Activated CD4-positive, alpha-beta T cell treated with anti-CD3 and anti-CD28 coated beads, Interleukin-2, amount 50 U/mL, for 4 hours (primary cell): ENCODE measurements at places on chromosomes 5 and 9.
A peak's percentile ranks its signal among the peaks of the same experiment; 100 is the strongest.

DNA sequence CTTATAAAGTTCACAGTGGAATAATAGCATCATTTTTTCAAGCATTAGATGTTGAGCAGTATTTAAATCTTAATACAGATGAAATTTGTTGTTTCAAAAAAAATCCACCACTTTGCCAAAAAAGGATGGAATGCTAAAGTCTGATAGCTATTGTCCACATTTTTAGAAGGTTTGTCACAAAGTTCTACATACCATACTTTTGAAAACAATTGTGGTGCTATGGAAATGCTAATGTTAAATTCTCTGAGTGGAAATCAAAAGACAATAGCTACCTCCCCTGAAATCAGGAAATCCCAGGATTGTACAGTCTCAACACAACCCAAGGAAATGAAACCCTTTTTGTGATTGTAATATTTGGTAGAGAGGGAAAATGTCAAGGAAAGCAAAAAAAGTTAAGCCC, 19.3 kb upstream of the GRAMD2B start:
- DNase-seq = no peak

- no peak for DNase-seq
Observed at GRCh38 chr5:52964138-52964537, 25.0 kb upstream of the ITGA2 start.

- no peak for DNase-seq
Observed at GRCh38 chr5:151427258-151427657, 20.1 kb upstream of the SLC36A1 start.

DNA sequence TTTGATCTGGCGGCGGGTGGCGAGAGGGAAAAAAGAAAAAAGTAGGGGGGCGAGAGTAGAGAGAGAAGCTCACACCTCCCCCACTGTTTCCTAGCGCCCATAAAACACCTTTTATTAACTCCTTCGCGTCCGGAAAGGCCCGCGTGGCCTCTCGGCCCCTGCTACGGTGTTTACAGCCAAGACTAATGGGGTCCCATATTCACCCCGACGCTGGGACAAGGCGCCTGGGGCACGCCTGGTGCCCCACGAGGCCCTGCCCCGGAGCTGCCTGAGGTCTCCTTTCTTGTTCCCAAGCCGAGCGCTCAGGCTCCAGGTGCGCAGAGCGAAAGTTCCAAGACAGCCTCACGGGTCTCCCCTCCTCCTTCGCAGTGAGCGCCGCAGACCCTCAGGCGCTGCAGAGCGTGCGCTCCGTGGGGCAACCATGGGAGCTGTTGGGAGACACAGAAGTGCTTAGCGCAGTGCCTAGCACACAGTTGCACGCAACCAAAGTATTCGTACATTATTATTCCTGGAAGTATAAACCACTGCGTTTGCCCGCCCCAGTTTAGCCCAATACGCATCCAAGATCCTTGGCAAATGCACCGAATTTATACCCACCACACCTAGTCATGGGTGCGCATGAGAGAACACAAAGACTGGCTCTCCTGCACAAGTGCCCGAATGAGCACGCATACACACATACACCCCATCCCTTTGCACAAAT, 4.3 kb downstream of the HAND1 start:
- DNase-seq = no peak

GRCh38 chr5:141040771-141041426, 10.3 kb upstream of the PCDHB1 start:
- DNase-seq = peak; percentile 27

- DNase-seq = no peak
Observed at GRCh38 chr5:5270958-5271785, 131.0 kb downstream of the ADAMTS16 start.

DNA sequence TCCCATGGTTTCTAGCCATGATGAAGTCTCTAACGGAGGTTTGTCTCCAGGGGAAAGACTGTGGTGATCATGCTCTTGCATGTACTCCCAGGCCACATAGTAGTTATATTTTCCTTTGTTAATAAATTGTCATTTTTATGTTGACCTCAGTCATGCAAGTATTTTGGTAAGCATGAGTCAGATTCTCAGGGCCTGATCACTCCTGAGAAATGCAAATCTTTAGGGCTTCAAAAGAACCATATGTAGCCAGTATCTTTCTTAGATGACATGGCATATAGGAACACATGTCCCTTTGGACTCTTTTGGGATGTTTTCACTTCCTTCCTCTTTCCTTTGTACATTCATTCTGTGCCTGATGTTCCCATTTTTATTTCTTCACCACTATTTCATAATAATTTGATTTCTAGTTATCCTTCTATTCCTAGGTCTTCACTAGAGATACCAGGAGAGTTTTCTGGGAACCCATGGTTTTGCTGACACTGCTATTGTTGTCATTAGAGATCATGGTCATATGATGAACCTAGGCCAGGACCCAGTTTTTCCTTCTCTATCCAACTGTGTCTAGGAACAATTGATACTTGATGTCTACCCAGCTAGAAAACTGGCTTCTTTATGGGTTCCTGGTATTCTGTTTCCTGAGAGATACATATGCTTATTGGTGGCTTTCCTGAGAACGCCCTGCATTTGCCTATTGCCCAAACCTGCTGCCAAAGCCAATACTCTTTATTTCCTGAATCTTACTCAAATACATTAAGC, 248.1 kb upstream of the NREP start:
- DNase-seq = no peak

- peak; percentile 25 for DNase-seq
Observed at GRCh38 chr9:114484854-114485443, 20.3 kb downstream of the WHRN start.

- no peak for DNase-seq
Observed at GRCh38 chr5:179863449-179864085, 5.0 kb upstream of the MRNIP start.

- no peak for DNase-seq
Observed at GRCh38 chr9:90288275-90288639, 354.4 kb downstream of the DIRAS2 start.

GRCh38 chr5:11946317-11946716, 42.1 kb upstream of the CTNND2 start:
- no peak for DNase-seq

DNA sequence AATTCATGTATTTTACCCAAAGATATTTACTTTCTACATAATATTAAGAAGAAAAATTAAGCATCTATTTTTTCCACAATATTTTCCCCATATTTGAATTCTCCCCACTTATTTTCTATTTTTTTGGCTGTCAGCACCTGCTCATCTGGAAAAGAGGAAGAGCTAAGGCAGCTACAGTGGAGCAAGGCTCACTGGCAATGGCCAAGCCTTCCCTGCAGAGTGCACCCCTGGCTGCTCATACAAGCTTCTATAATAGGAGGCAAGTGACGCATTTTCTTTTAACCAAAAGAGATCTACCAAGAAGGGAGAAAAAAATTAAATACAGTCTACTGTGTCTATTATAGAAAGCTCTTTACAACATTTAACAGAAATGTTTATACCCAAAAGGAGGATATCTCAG, 72.5 kb downstream of the AUH start:
- DNase-seq = no peak

- no peak for DNase-seq
Observed at GRCh38 chr5:60842871-60843385, 1.1 kb downstream of the ELOVL7 start.

DNA sequence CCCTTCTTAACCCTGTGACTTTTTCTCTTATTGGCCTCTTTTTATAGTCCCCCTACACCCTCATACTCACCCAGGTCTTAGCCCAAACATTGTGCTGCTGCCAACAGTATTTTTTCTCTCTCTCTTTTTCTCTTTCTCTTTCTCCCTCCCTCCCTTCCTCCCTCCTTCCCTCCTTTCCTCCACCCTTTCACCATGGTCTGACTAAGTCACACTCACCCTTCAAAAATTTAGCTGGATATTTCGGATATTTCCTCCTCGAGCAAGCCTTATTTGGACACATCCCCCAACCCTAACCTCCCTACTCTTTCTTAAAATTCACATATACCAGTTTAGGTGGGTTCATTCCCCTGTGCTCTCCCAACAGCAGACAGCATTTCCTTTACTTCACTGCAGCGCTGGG, 64.7 kb downstream of the FGF1 start:
- DNase-seq = no peak

- no peak for DNase-seq
Observed at GRCh38 chr5:56565644-56566043, 249.7 kb upstream of the MAP3K1 start.

- no peak for DNase-seq
Observed at GRCh38 chr9:123191260-123191659, 77.1 kb downstream of the STRBP start.

DNA sequence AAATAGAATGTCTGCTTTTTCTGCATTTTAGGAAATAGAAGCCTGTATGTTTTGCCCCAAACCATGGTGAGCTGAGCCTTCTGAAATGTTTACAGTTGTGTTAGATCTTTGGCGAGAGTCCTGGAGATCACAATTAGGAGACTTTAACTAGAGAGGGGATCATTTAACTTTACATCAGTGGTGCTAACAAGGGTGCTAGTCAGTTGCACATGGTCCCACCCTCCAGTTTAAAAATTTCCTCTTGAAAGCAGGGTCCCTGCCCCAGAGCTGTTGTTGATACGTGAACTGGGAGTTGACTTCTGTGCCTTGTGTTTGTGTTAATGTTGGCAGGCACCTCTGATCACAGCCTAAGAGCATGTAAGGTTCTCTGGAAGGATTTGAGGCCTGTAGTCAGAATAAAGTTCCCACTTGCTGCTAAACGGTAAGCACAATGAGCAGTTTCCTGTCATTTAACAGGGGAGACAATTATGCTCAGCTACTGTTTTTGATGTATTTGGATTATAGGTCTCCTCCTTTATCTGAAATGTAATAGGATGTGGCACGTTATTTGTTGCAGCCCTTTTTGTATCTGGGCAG, 43.7 kb downstream of the RASGRF2 start:
- no peak for DNase-seq
